ENCODE measurements at places on chromosomes 4 and X.
A peak's percentile ranks its signal among the peaks of the same experiment; 100 is the strongest.

GRCh38 chrX:40448793-40449192, 132.0 kb upstream of the ATP6AP2 start:
- no peak for DNase-seq

GRCh38 chr4:8568068-8568668, 12.0 kb upstream of the GPR78 start:
- no peak for DNase-seq

DNA sequence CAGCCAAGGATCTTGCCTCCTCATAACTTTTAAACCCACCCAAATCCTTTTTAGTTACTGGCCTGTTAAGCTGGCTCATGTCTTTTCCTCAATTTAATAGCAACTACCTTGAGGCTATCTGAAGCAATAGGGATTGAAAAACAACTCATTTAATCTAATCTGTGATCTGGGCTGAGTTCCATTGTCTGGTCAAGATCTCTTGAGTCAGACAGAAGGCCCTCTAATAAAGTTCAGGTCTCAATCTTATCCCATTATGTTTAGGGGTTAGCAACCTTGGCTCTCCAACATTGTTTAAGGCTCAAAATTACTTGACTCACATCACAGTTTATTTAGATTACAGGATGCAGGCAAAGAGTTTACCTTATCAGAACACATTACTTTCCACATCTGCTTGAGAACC, 436.1 kb downstream of the ANKRD50 start:
- no peak for DNase-seq

- DNase-seq: no peak
Measured at GRCh38 chr4:41360214-41360920, 103.6 kb downstream of the UCHL1 start.

DNA sequence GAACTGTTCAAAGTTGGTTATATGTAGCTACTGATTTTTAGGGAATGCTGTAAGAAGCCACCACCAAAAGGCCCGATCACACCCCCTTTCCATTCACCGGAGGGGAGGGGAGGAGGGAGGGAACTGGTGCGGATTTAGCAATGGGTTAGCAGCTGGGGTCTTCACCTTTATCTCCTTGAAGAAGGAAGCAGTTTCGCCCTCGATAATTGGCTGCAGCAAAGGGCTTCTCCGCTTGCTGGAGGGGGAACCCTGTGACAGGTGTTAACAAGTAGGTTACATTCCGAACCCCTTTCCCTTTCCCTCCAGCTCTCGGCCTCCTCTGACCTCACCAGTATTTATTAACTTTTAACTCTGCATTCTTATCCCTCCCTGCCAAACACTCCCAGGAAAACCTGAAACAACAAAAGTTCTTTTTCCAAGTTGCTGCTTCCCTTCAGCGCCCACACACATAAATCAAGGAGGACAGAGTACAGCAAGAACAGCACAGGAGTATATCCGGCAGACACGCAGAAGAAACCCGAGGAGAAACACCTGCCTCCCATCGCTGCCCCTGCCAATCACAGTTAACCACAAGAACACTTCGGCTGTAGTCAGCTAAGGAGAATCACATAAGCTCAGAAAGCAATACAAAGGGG, 39.8 kb upstream of the NAP1L5 start:
- DNase-seq: no peak

DNA sequence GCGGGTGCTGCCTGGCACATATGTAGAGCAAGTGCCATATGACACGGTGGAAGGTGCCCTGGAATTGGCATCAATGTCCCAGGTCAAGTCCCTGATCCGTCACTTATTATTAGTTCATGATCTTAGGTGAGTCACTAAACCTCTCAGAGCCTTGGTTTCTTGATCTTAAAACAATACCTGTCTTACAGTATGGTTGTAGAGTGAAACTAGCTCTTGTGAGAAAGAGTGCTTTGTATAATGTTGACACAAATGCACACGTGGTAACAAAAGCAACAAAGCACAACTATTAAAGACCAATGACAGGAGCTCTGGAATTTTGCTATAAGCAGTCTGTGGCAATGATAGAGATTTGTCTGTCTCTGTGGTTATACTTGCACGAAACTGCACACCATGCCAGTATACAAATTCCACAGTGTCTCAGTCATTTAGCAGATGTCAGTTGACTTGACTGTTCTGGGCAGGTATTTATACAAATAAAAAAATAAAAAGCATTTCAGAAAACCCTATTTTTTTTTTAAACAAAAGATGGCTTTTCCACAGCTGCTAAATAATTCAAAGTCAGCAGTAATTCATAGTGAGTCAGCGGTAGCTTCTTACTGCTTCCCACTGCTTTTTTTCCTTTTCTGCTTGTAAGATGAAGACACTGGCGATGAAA, 19.7 kb upstream of the ACSL1 start:
- no peak for DNase-seq

- peak; percentile 30 for DNase-seq
Measured at GRCh38 chr4:38857354-38858096, 908 bp upstream of the TLR6 start.

DNA sequence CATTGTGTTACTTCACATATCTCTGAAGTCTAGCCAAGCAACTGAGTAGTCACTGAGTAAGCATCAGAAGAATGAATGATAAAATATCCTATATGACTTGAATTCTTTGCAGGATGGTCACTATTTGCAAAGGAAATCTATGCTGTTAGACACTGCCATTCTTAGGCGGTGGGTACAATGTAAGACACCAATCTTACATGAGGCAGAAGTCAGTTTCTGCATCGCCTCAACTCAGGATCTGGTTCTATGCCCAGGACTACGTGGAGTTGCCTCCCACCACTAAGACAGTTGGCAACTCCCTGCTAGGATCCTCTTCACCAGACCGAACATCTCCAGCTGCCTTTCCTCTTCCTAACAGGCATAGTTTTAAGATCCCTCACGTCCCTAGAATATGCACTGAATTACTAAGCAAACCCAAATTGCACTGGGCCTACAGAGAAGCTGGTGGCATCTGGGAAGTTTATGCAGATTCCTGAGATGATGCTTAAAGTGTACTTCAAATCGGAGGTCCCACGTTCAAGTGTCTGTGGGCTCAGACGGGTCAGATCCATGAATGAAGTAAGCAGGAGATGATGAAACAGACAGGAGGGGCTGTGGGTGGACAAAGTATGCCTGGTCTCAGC, 45.6 kb downstream of the SEL1L3 start:
- DNase-seq: no peak

- no peak for DNase-seq
Measured at GRCh38 chr4:174437749-174438148, 84.5 kb downstream of the HPGD start.

GRCh38 chrX:42220666-42221065, 297.3 kb upstream of the CASK start:
- no peak for DNase-seq

All from memory B cell (primary cell).